ENCODE measurements at places on chromosomes 5 and 9.

DNA sequence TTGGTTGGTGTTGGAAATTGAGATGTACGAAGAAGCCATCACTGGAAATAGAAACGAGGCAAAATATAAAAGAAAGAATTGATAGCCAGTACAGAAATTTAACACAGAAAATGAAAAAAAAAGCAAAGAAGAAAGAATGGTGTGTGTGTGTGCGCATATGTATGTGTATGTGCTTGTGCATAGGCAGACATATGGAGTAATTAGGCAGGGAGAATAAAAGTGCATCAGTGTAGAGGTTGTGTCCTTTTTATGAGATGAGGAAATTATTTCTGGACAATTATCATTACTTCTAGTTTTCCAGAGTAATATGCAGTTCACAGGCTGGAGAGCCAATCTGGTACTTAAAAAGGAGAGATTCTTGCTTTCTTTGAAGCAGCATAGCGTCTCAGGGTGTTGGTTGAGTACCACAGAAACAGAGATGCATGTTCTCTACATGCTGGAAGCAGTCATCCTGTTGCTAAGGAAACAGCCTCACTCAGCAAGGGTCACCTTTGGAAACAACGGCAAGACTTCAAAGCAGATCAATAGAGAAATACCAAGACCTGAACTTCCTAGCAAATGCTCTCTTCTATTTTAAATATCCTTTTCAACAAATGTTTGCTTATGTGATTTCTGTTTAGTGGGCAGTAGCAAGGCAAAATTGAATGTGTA is 172.7 kb downstream of the TAF11L14 start:
- no peak for DNase-seq

DNA sequence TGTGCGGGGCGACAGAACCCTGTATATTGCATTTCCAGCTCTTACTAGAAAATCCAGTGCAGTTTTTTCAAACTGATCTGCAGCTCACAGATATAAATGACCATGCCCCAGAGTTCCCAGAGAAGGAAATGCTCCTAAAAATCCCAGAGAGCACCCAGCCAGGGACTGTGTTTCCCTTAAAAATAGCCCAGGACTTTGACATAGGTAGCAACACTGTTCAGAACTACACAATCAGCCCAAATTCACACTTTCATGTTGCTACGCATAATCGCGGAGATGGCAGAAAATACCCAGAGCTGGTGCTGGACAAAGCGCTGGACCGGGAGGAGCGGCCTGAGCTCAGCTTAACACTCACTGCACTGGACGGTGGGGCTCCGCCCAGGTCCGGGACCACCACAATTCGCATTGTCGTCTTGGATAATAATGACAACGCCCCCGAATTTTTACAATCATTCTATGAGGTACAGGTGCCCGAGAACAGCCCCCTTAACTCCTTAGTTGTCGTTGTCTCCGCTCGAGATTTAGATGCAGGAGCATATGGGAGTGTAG is 786 bp downstream of the PCDHB5 start:
- no peak for DNase-seq

GRCh38 chr5:133228316-133228715 is 176.5 kb downstream of the HSPA4 start:
- DNase-seq: no peak

DNA sequence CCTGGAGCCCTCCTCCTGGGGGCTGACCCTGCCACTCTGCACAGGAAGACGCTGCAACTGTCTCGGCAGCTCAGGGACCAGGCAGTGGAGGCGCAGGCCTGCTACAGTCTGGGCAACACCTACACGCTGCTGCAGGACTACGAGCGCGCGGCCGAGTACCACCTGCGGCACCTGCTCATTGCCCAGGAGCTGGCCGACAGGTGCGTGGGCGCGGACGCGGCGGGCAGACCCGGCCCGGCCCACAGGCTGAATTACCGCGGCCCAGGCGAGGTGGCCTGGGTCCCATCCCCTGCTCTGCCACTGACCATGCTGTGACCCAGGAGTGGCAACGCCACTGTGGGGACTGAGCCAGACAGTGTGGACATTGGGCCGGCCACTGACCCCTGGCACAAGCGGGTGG is 11.2 kb downstream of the GPSM1 start:
- DNase-seq: no peak

DNA sequence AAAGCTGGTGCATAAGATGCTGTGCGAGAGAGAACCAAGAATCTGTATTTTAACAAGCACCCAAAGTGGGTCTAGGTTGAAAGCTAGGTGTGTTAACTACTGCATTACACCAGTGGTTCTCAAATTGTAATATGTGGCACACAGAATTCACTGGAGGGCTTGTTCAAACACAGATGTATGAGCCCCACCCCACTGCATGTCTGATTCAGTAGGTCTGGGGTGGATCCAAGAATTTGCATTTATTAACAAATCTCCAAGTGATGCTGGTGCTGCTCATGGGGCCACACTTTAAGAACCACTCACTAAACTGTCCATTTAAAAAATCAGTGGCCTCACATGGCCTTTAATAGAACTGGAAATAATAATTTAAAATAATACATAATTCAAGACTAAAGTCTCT is 40.4 kb downstream of the LPAR1 start:
- no peak for DNase-seq

DNA sequence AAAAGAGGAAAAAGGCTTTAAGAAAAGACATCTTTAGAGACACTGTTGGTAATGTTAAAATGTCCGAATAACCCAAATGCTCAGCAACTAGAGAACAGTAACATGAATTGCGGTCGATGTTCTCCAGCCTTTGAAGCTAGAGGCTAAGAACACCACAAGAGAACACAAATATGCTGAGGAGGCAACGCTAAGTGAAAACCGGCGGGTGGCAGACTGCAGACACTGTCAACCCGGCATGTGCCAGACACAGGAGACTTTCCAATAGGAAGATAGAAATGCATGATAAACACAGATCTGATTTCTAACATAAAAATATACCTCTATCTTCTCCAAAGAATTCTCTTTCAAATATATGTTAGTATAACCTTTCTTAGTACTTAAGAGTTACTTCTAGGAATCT is 18.4 kb upstream of the DDX41 start:
- DNase-seq: no peak

- no peak for DNase-seq
These were observed 7.6 kb downstream of the PAM start for GRCh38 chr5:102762562-102763227.

DNA sequence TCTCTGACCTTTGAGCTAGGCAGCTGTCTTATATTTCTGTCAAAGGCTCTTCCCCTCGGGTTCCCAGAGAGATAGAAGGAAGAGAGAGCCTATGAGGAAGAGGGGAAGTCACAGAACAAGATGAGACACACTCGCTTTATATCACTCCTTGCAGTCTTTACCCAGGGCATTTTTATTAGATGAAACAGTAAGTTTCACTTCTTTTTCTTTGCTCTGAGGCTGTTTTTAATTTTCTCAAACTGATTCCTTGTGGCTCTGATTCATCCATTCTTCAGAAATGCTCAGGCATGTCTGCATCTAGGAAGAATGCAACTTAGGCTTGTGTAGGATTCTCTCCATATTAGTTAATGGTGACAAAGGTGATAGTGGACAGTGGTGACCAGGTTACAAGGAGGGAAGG is 132.9 kb upstream of the CHD1 start:
- DNase-seq: no peak

GRCh38 chr9:96604004-96604319 is 15.7 kb downstream of the CDC14B start:
- DNase-seq: no peak

- DNase-seq: no peak
These were observed 65.6 kb upstream of the IRX2 start for GRCh38 chr5:2817031-2817603.

DNA sequence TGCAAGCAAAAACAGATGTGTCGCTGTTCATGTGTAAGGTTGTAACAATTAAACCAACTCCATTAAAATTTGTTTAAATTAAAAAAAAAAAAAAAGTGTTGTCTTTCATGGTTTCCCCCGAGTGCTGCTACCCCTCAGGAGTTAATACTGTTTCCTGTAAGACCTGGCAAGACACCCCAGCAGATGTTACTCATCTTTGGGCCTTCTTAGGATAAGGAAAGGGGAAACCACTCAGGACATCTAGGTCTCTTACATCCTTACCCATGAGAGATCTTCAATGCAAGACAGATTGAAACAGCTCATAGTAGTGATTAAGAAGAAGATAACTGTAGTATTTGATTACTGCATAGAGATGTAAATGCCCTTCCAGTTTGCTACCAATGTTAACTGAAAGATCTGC is 33.5 kb upstream of the F2R start:
- DNase-seq: no peak

GRCh38 chr5:143664623-143665022 is 147.3 kb upstream of the HMHB1 start:
- DNase-seq: no peak

DNA sequence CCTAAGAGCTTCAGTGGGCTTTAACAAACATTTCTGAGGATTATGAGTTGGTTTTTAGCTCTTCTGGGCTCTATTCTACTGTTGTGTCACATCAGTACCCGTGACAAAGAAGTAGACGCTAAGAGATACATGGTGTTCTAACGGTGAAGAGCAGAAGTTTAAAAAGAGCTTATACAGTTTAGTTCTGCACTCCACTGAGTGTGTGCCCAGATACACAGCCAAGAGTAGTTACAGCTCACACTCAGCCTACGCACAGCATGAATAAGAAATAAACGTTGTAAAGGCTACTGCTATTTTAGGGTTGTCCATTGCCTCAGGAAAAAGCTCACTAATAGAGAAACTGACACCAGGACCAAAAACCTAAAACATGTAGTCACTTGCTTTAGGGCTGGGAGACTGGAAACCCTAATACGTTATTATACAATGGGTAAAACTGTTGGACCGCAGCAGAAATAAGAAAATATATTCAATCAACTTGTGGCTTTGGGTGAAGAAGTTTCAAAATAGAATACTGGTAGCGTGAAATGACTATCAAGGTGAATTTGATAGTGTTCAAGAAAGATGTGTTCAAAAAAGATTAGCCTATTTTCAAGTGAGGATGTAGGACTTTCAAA is 34.7 kb downstream of the PSIP1 start:
- no peak for DNase-seq

DNA sequence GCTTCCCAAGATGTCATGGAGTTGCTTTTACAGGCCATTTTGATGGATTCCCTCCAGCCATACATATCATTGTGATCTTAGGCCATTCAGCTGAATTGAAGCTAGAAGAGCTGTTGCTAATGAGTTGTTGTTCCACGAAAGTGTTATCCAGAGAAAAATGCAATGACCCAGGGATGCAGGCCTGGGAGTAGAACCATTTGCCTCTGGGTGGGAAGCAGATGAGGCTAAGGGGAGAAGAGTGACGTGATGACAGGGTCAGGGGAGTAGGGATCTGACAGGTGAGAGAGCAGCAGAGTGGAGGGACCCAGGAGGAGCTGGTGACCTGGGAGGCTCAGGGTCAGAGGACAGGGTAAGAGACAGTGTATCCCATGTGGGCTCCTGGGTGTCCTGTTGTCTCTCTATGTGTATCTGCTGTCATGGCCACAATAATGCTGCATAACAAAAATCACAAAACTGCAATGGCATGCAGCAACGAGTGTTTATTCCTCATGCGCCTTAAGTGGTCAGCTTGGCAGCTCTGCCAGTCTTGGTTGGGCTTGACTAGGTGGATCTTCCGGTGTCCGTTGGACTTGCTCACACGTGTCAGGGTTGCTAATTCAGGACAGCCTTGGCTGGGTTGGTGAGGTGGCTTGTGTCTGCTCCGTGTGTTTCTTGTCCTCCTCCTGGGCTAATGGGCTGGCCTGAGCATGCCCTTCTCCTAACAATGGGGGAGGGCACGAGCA is 90.6 kb downstream of the LIFR start:
- no peak for DNase-seq

- no peak for DNase-seq
These were observed 153.1 kb upstream of the RAPGEF1 start for GRCh38 chr9:131892902-131893500.

All from GM23338 (cell line).